ENCODE measurements at places on chromosomes 7 and 10.

DNA sequence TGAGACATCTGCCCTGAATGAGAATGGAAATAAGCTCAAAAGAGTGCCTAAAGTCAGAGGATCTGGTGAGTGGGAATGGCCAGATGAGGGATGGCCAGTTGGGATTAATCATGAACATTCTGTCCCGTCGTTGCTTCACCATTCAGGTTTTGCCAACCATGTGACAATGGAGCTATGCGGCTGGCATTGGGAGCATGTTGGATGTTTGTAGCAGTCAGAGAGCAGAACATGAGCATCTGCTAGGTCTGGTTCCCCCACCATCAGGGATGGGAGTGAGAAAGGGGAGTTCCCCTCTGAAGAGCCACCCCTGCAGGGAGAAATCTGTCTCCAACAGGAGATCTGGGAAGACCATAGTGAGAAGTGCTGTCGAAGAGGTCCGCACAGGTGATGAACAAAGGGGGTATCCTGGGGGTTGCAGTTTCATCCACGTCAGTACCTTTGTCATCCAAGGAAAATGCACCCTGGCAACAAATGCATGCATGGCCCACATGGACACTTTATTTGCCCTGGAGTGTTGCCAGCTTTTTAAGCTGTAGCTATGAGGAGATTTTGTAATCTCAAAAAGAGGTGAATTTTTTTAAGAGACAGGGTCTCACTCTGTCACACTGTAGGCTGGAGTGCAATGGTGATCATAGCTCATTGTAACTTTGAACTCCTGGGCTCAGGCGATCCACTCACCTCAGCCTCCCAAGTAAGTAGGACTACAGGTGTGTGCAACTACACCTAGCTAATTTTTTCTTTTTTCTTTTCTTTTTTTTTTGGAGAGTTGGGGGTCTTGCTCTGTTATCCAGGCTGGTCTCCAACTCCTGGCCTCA, 190.2 kb downstream of the CAMK1D start:
- no peaks in the 10 kb centered on the region for H3K27me3 ChIP-seq
- H3K27ac ChIP-seq = no peak overlapping the region
- no peak for DNase-seq

DNA sequence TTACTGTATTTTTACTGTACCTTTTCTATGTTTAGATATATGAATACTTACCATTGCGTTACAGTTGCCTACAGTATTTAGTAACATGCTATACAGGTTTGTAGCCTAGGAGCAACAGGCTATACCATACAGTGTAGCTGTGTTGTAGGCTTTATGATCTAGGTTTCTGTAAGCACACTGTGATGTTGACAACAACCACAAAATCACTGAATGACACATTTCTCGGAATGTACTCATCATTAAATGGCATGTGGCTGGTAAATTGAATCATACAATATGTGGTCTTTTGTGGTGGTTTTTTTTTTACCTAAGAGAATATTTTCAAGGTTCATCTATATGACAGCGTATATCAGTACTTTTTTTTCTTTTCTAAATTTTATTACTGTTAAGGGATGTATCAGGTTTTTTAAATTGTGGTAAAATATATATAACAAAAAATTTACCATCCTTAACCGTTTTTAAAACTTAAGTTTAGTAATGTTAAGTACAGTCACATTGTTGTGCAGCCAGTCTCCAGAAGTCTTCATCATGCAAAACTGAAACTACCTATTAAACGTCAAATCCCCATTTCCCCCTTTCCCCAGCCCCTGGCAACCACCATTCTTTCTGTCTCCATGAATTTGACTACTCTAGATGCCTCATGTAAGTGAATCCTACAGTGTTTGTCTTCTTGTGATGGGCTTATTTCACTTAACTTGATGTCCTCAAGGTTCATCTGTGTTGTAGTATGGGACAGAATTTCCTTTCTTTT, 21.5 kb downstream of the BTAF1 start:
- H3K4me1 ChIP-seq = no peaks in the 10 kb centered on the region
- H3K4me3 ChIP-seq = no peak overlapping the region
- DNase-seq = no peak
- H3K27ac ChIP-seq = no peak overlapping the region

DNA sequence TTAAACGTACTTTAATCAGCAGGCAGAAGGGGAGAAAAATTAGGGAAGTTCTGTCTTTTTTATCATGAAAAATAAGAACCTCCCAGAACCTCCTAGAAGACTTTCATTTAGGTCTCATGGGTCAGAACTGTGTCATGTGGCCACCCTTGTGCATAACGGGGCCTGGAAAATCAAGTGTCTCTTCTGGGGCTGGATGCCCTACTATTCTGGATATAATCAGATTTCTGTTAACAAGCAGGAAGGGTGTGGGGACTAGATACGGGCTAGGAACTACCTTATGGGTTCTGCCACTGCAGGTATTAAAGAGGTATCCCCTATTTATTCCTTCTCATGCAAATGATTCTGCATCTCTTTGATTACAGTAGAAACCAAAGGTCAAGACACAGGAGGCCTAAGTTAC, 14.1 kb downstream of the LANCL2 start:
- no peak overlapping the region for H3K27ac ChIP-seq
- no peaks in the 10 kb centered on the region for H3K27me3 ChIP-seq
- no peaks in the 10 kb centered on the region for H3K36me3 ChIP-seq
- H3K4me3 ChIP-seq = no peak overlapping the region

GRCh38 chr7:129652914-129653313, 41.4 kb downstream of the NRF1 start:
- no peak for DNase-seq
- no peak overlapping the region for H3K27ac ChIP-seq

- H3K4me3 ChIP-seq = peak overlapping the region; percentile 97
- H3K36me3 ChIP-seq = no peaks in the 10 kb centered on the region
- H3K4me1 ChIP-seq = peaks cover 4% of the 10 kb centered on the region
Observed at GRCh38 chr7:30285067-30285535, 704 bp downstream of the ZNRF2 start.

DNA sequence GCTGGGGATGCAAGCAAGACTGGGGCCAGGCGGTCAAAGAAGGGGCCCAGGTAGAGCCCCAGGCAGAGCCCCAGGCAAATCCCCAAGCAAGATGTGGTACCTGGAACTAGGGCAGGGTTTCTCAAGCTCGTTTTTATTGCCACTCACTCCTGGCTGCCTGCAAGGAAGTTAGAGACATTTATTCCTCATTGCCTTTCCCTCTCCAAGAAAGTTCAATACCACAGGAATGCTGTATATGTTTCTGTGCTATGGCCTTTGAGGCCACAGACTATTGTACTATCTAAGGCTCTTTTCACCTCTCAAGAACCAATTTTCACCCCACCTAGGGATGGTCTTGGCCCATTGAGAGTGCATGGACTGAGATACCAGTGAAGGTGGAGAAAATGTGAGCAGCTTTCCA, 71.3 kb downstream of the TACC2 start:
- H3K27me3 ChIP-seq = no peaks in the 10 kb centered on the region
- H3K36me3 ChIP-seq = no peaks in the 10 kb centered on the region
- H3K27ac ChIP-seq = no peak overlapping the region

DNA sequence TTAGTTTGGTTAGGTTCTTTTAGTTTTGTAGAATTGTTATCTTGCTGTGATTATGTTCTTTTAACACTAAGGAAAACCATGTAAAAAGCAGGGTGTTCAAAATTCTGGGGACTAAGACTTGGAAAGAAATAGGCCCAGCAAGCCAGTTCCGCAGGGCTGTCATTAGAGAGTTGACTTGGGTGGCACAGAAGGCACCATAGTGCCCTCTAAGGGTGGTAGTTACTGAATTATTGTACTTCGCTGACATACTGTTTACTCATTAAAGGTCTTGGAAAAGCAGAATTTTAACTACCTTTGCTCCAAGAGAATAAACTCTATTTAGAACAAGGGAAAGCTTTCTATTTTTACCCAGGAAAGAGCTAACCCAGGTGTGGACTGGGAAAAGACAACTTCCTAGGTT, 86.5 kb downstream of the OTUD1 start:
- DNase-seq = no peak
- no peaks in the 10 kb centered on the region for H3K27me3 ChIP-seq
- no peaks in the 10 kb centered on the region for H3K4me1 ChIP-seq
- H3K36me3 ChIP-seq = no peaks in the 10 kb centered on the region

GRCh38 chr10:50471583-50471975, 152.2 kb downstream of the SGMS1 start:
- H3K36me3 ChIP-seq = no peaks in the 10 kb centered on the region
- no peaks in the 10 kb centered on the region for H3K27me3 ChIP-seq
- no peak overlapping the region for H3K27ac ChIP-seq
- no peaks in the 10 kb centered on the region for H3K4me1 ChIP-seq
- no peak for DNase-seq

DNA sequence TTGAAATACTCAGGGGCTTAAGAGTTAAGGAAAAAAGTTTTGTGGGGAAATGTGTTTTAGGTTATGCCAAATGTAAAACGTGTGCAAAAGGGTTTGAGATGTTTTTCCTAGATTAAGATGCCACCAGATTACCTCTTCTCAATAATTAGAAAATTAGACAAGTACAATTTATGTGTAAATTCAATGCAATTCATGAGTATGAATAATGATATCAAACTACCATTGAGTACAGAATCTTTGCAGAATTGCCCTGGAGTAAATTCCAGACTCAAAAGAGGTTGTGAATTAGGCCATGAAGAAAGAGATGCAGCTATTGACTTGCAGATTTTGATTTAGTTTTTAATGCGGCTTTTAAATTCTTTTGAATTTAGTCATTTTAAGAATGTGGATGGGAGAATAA, 159.4 kb upstream of the INHBA start:
- no peaks in the 10 kb centered on the region for H3K36me3 ChIP-seq
- no peak overlapping the region for H3K27ac ChIP-seq
- H3K4me1 ChIP-seq = no peaks in the 10 kb centered on the region
- DNase-seq = no peak

GRCh38 chr10:73096041-73096448, 621 bp downstream of the P4HA1 start:
- peak overlapping the region; percentile 94 for H3K4me3 ChIP-seq
- H3K4me1 ChIP-seq = no peaks in the 10 kb centered on the region
- no peaks in the 10 kb centered on the region for H3K27me3 ChIP-seq
- DNase-seq = peak; percentile 64
- H3K27ac ChIP-seq = peak overlapping the region; percentile 98
- H3K36me3 ChIP-seq = no peaks in the 10 kb centered on the region

DNA sequence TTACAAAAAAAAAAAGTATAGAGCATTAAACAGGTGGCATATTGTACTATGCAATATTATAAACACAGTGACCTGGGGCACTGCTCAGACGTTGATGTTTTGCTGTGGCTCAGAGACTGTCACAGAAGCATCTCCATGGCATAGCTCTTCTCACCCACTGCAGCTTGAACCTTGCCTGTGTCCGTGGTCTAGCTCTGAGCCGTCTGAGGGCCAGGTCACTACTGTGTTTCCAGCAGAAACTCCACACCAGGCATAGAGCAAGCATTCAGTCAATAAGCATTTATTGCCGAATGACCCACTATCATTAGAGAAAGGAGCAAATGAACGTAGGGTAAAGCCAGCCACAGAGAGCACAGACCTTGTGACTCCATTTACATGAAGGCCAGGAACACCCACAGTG, 443.2 kb upstream of the FOXK1 start:
- H3K36me3 ChIP-seq = no peaks in the 10 kb centered on the region
- no peak for DNase-seq
- no peaks in the 10 kb centered on the region for H3K4me1 ChIP-seq

DNA sequence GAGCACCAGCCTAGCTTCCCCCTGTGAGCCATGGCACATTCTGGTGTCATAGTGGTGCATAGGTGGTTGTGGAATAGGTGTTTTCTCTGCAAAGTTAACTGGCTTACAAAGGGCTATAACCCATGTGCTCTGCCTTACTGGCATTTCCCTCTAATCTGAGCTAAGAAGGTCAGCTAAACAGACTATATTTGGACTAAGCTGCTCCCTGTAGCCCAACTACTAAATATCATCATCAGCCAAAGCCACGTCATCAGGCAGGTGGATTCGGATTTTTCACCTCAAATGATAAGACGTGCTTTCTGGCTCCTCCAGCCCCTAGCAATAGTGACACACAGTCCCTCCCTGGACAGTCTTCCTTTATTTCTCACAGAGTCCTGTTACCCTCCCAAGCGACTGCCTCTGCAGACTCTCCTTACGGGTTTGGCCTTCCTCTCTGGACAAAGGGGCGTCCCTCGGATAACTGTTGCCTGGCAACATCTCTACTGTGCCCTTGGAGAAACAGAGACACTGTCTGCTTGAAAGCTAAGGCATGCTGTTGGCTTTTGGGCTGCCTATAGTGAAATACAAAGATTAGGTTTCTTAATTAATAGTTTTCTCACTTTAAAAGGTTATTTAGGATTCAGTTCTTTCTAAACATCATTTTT, 9.1 kb downstream of the SLC13A4 start:
- H3K4me1 ChIP-seq = no peaks in the 10 kb centered on the region
- no peak overlapping the region for H3K27ac ChIP-seq
- DNase-seq = no peak
- H3K36me3 ChIP-seq = no peaks in the 10 kb centered on the region
- no peaks in the 10 kb centered on the region for H3K27me3 ChIP-seq

GRCh38 chr10:13103554-13103953, 3.6 kb downstream of the OPTN start:
- H3K27ac ChIP-seq = no peak overlapping the region
- no peaks in the 10 kb centered on the region for H3K4me1 ChIP-seq
- no peaks in the 10 kb centered on the region for H3K36me3 ChIP-seq
- H3K4me3 ChIP-seq = no peak overlapping the region

DNA sequence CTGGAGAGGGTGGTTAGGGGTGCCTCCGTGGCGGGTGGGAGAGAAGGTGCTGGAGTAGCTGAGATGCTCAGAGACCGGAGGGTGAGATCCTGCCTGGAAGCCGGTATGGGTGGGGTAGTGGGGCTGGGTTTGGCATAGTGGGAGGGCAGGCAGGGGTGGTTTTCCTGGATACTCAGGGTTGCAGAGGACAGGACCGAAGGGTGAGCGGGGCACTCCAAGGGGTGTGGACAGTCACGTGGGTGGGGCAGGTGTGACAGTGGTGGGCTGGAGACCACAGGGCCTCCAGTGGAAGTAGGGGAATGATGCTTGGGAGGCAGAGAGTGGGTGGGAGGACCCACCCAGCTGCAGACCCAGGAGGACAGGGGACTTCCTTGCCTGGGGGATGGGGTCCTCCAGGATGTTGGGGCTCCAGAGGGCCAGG, 1.9 kb downstream of the SCART1 start:
- no peaks in the 10 kb centered on the region for H3K4me1 ChIP-seq
- no peak overlapping the region for H3K27ac ChIP-seq
- no peak overlapping the region for H3K4me3 ChIP-seq
- no peak for DNase-seq
- H3K36me3 ChIP-seq = no peaks in the 10 kb centered on the region

- no peak overlapping the region for H3K27ac ChIP-seq
- DNase-seq = no peak
- no peaks in the 10 kb centered on the region for H3K36me3 ChIP-seq
- H3K4me1 ChIP-seq = no peaks in the 10 kb centered on the region
- H3K4me3 ChIP-seq = no peak overlapping the region
- H3K27me3 ChIP-seq = no peaks in the 10 kb centered on the region
Observed at GRCh38 chr7:117195361-117196029, 127.4 kb downstream of the WNT2 start.

GRCh38 chr7:135822376-135822775, 73.8 kb upstream of the FAM180A start:
- no peak overlapping the region for H3K4me3 ChIP-seq
- no peaks in the 10 kb centered on the region for H3K4me1 ChIP-seq
- H3K27me3 ChIP-seq = no peaks in the 10 kb centered on the region
- H3K36me3 ChIP-seq = no peaks in the 10 kb centered on the region
- H3K27ac ChIP-seq = no peak overlapping the region
- DNase-seq = no peak
